Activated CD4-positive, alpha-beta T cell treated with anti-CD3 and anti-CD28 coated beads for 36 hours (primary cell): ENCODE measurements at places on chromosomes 1 and 21. TPM values are rescaled to one million over a fixed set of nuclear protein-coding genes. Genes with fewer than 3 reads are reported as not detected.

The KRTAP11-1 gene
- total RNA-seq, result not detected

The MARK1 gene
- total RNA-seq, result not detected

The TPTE gene
- not detected for total RNA-seq

The IL24 gene
- 10.0 TPM for total RNA-seq

The MIXL1 gene
- total RNA-seq, result not detected

The NEK2 gene
- 32.3 TPM for total RNA-seq

The MYOC gene
- total RNA-seq, result not detected
